ENCODE measurements at places on chromosomes 1 and 21.

DNA sequence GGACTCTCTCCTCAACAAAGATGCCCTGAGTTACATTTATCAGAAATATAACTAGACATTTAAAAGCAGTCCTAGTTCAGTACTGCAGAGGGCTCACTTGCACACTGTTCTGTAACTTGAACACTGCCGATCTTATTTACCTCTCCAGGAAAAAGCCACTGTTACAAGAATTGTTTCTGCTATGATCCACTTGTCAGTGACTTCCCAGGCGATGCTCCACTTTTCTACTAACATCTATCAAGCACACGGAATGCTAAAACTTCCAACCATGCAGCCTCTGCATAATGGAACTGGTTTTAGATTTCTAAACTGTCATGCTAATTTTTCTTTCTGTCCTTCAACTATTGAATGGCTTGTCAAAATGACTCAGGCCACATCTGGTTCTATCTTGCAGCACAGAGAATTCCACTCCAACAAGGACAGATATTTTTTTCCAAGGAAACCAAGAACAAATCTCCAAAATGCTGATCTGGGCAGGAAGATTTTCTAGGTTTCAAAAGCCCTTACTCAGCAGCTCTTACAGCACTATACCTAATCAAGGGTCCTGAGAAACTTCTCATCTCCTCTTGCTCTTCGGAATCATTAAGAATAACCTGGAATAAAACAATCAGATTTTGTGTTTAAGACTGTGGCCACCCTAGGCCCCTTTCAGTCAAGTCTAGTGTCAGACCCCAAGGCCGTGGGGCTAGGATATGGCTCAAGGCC lies 9.9 kb downstream of the SEC16B start:
- DNase-seq, result no peak

DNA sequence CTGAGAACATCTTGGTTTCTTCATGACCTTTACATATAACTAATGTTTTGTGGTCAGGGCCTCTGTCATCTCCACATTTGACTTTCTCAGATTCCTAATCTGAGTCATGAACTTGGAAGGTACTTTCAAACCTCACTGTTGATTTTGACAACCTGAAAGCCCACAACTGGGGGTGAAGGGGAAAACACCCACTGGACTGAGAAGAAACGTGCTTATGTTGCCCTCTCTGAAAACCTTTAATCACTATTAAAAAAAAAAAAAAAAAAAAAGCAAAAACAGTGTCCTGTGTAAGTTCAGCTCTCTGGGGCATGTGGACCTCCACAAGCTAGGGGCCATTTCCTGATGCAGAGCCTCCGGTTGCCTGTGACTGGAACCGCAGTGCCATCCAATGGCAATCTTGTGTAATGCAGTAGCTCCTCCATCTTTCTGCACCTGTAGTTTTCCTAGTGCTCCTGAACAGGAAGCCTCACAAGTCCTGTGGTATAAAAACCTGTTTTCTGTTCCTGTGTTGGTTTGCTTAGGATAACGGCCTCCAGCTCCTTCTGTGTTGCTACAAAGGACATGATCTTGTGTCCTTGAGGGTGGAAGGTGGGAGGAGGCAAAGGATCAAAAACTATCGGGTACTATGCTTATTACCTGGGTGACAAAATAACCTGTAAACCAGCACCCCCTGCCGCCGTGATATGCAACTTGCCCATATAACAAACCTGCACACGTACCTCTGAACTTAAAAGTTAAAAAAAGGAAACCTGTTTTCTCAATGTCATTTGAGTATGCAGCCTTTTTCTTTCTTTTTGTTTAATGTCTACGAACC lies 124.5 kb downstream of the ZNF648 start:
- DNase-seq, result peak; percentile 53

- no peak for DNase-seq
Measured at GRCh38 chr1:234512451-234512861, 33.5 kb upstream of the TARBP1 start.

GRCh38 chr1:229281339-229281926 lies 10.5 kb downstream of the RAB4A start:
- DNase-seq, result no peak
